Activated naive CD4-positive, alpha-beta T cell (primary cell): ENCODE measurements at places on chromosomes 3 and 15.

GRCh38 chr3:7577513-7577912, 716.6 kb downstream of the GRM7 start:
- DNase-seq = no peak

DNA sequence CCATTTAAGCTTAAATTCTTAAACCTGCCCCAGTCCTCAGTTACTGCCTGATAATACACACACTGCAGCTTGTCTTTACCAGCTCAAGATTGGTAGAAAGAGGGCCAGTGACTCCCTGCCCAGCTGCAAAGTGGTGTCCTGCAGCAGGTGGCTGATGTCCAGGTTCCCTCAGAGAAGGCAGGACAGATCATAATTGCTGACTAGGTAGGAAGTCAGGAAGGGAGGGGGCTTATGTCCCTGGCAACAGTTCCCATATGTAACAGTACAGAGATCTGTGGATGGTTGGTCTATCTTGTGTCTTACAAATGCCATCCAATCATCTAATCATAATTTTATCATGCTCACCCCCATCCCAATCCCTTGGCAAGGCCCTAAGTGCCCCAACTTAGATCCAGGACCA, 492.1 kb upstream of the PPP2R3A start:
- DNase-seq = no peak

DNA sequence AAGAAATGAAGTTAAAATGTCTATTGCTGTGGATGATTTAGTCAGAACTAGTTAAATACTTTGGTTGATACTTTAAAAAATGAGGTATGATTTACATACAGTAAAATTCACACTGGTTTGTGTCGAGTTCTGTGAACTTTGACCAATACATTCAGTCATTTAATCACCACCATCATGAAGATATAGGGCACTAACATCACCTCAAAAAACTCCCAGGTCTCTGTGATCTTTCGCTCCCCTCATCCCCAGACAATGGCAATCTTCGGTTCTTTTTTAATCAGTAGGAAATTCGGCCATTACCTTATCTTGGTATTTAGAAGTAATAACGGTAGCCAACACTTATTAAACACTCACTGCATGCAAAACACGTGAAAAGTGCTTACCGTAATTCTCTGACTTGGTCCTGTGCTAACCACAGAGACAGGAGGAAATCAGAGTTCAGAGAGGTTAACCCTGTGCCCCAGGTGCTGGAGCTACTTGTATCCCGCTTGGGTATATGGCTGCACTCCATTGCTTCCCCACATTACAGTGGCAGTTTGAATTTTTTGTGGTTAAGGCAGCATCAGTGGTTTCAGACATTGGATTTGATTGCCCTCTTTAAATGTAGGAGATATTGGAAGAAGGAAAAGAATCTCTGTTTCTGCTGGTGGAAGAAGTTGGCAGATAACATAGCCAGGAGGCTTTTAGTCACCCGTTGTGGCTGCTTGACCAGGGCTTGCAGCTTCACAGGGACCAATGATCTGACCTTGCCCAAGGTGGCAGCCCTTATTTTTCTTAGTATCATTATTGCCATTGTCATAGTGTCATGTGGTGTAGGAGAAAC, 4.2 kb downstream of the PLCL2 start:
- DNase-seq = no peak

GRCh38 chr3:36248374-36248773, 131.9 kb upstream of the STAC start:
- no peak for DNase-seq

- DNase-seq = no peak
Measured at GRCh38 chr3:4426782-4427344, 40.2 kb downstream of the SUMF1 start.
